ENCODE measurements at places on chromosomes 3 and 15.

GRCh38 chr3:69774029-69774428 lies 34.8 kb downstream of the MITF start:
- no peak for DNase-seq

- DNase-seq, result no peak
These were observed 107.4 kb downstream of the KLHL25 start for GRCh38 chr15:85687329-85687728.

GRCh38 chr3:59908280-59908679 lies 858.5 kb upstream of the CFAP20DC start:
- no peak for DNase-seq

GRCh38 chr15:77569729-77570125 lies 63.0 kb downstream of the LINGO1 start:
- DNase-seq, result no peak

GRCh38 chr15:61906961-61907752 lies 153.1 kb downstream of the VPS13C start:
- no peak for DNase-seq

All from stimulated activated CD4-positive, alpha-beta T cell treated with anti-CD3 and anti-CD28 coated beads, Interleukin-15, amount 100 ng/mL, for 1 hour (primary cell).